Skin of body (tissue), 3 donors: ENCODE measurements at places on chromosomes 13 and 19. TPM values are rescaled to one million over a fixed set of nuclear protein-coding genes. Genes with fewer than 3 reads are reported as not detected.

TGFB1 gene
- 10.9 TPM for total RNA-seq

IER2 gene
- total RNA-seq, result 33.5 TPM

C2CD4C gene
- 0.49 TPM for total RNA-seq

SIGLEC12 gene
- not detected for total RNA-seq

GRCh38 chr13:94335761-94336526, 143.5 kb downstream of the DCT start:
- peak; percentile 12 for DNase-seq

DNA sequence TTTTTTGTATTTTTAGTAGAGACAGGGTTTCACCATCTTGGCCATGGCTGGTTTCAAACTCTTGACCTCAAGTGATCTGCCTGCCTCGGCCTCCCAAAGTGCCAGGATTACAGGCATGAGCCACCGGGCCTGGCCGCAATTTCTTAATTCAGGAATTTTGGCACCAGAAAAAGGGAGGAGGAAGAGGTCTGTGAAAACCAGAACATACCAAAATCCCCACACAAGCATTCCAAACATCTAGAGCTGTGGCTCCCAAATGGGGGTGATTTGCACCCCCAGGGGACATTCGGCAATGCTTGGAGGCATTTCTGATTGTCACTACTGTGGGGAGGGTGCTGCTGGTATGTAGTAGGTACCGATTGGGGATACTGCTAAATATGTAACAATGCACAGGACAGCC, 40.2 kb upstream of the ABCC4 start:
- no peak for DNase-seq
